ENCODE measurements at places on chromosomes 16 and 17. TPM values are rescaled to one million over a fixed set of nuclear protein-coding genes. Genes with fewer than 3 reads are reported as not detected.
A peak's percentile ranks its signal among the peaks of the same experiment; 100 is the strongest.

IGFALS gene
- 1.2 TPM for total RNA-seq

SAT2 gene
- 71.4 TPM for total RNA-seq

SNX20 gene
- 20.1 TPM for total RNA-seq

TLCD3B gene
- total RNA-seq: not detected

PIRT gene
- not detected for total RNA-seq

ACE gene
- total RNA-seq: 5.5 TPM

SULT1A1 gene
- total RNA-seq: 10.0 TPM

KRTAP16-1 gene
- 1.00 TPM for total RNA-seq

MMP25 gene
- 0.11 TPM for total RNA-seq

KRTAP3-2 gene
- not detected for total RNA-seq

TAC4 gene
- total RNA-seq: not detected

GRCh38 chr16:86455116-86455515 lies 55.2 kb upstream of the FOXF1 start:
- DNase-seq: no peak

DNA sequence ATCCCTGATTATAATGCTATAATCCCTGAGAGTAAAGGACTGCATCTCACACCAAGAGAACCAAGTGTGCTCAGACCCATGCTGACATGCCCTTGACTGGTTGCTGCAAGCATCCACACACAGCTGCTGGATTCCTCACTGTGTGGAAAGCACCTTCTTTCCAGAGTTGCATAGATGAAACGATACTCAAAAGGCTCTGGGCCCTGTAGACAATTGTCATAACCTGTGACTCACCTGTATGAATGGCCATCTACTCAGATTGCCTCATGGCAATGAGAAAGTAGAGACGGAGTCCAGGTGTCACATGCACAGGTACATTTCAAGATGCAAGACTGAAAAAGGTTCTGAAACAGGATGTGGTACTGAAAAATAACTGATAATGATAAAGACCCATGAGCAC lies 58.1 kb downstream of the MPHOSPH6 start:
- DNase-seq: no peak

- no peak for DNase-seq
Measured at GRCh38 chr17:13003927-13004326, 13.9 kb downstream of the ELAC2 start.

GRCh38 chr17:27765353-27765752 lies 35.0 kb downstream of the NOS2 start:
- no peak for DNase-seq

DNA sequence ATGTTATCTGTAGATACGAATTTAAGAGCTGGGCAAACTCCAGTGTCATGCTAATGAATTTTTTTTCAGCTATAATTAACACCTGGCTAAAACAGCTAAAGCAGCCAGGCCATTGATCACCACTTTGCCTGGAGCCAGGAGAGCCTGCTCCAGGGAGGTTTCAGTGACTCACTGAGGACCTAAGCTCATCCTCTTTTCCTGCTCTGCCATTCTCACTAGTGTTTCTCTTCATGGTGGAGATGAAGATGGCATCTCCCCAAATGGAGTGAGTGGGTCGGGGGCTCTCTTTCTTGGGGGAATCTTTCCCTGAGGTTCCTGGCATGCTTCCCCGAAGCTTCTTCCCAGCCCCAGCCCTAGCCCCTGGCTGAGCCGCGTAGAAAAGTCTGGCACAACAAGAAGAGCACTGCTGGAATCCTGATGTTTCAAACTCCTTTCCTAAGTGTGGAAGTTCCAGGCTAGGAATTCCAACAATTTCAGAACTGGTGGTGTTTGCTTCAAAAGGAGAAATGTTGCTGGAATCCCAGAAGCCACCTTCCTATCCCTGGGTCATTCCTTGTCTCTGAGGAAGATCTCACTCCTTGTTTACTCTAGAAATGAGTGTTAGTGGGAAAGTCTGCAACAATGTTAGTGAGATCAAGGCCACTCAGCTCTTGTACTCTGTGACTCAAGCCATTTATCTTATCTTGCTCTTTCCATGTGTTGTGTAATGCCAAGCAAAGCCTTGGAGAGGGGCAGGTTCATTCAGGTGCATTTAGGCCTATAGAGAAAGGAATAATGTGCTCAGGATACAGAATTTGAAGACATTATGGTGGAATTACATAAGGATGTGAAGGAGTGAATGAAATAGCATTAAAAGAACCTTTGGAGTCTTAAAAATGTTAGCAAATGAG lies 26.0 kb upstream of the B4GALNT2 start:
- no peak for DNase-seq

- DNase-seq: no peak
Measured at GRCh38 chr16:77191259-77191969, 424 bp downstream of the MON1B start.

DNA sequence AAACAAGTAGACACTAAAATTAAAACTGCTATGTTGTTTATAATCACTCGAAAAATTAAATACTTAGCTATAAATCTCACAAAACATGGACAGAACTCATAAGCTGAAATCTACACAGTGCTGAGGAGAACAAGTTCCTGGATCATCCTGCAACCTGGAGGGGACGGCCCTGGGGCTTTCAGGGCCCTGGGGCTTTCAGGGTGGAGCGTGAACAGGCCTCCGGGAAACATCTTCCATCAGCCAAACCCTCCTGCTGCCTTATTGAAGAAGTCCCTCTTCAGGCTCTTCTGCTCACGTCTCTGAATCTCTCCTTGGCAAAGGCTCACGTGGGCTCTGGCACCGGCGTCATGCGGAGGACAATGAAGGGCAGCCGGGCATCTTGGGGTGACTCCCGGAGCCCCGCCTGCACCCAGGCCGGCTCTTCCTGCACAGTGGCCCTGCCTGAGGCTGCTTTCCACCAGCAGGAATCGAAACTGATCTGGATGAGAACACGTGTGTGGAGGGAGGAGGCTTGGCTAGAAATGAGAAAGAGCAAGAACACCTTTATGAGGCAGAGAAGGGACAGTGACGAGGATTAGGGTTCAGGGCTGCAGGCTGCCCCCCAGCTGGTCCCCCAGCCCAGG lies 127.3 kb downstream of the CDRT15L2 start:
- no peak for DNase-seq

- DNase-seq: no peak
Measured at GRCh38 chr16:24102209-24102660, 153.9 kb upstream of the CACNG3 start.

DNA sequence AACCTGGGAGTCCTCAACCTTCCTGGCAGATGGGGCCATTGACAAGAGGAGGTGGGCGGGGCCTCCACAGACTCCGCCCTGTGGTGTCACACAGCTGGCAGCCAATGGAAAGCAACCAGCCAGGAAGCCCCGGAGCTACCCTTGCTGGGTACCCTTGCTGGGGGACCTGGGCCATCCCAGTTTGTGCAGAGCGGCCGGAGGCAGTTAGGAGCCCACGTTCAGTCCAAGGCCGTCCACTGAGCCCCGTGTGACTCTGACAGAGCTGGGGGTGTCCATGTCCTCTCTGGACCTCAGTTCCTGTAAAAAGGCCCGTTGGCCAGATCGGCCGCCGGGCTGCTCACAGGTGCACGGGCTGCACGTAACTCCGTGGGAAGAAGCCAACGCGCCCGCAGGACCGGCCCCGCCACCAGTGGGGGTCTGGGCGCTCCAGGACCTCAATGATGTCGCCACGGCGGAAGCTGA lies 17.1 kb upstream of the FAM83G start:
- DNase-seq: no peak

GRCh38 chr16:85880861-85881260 lies 18.1 kb upstream of the IRF8 start:
- no peak for DNase-seq

DNA sequence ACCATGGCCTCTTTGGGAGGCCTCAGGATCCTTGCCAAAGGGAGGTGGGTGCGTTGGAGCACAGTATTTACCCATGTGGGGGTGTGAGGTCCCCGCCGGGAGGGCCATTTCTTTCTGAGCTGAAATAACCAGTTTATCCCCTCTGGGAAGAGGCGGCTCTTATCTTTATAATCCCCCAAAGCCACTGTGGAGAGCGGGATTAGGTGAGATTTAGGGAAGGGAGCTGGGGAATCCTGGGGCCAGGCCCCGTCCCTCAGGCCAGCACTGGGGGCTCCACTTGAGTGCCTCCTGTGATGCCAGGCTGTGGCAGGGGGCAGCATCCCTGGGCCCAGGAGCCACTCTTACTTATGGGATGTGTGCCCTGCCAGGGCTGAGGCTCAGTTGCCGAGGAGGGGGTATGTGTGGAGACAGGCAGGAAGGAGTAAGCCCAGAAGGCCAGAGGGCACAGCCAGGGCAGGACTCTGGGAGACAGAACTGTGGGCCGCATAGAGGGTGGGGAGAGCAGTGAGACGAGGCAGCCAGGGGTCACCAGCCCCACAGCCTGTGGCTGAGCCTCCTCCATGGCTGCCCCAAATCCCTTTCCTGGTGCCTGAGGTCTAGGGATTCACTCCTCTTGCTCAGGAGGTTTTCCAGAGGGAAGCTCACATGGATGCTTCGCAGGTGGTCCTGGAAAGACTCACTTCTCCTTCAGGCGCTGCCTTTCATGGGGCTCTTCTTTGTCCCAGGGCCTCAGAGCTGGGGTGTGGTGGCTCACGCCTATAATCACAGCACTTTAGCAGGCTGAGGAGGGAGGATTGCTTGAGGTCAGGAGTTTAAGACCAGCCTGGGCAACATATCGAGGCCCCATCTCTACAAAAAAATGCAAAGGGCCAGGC lies 25.0 kb downstream of the TMEM94 start:
- DNase-seq: no peak

DNA sequence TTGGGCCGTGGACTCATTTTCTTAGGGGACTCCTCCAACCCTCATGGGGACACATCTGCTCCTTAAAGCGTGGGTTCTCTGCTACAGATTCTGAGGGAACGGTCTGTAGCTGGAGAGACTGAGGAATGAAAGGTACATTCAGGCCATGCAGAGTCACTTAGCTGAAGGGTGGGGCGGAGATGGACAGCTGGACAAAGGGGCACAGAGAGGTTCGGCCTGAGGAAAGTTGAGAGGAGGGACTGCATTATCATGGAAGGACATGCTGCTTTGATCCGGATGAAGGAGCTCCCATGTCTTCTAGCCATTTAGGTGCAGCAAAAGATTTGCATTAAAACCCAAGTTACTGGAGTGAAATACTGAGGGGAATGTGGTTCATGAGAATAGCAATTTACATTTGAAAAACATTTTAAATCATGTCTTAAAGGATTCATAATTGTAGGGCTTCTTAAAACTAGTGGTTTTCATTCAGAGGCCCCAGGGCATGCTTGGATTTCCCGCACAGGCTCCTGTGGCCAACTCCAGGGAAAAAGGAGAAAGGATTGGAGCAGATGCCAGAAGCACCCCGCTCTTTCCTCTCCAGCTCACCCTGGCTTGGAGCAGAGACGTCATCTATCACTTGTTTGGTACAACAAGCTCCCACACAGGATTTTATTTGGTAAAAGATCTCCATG lies 54.2 kb downstream of the CDRT4 start:
- DNase-seq: no peak

- no peak for DNase-seq
Measured at GRCh38 chr17:60149691-60150582, at the start of gene CA4. Gene CA4 (plus strand): TSS chr17:60149973. CDS start chr17:60150035, 62 bp downstream.

- DNase-seq: no peak
Measured at GRCh38 chr17:58376472-58377000, 24.5 kb upstream of the SUPT4H1 start.

DNA sequence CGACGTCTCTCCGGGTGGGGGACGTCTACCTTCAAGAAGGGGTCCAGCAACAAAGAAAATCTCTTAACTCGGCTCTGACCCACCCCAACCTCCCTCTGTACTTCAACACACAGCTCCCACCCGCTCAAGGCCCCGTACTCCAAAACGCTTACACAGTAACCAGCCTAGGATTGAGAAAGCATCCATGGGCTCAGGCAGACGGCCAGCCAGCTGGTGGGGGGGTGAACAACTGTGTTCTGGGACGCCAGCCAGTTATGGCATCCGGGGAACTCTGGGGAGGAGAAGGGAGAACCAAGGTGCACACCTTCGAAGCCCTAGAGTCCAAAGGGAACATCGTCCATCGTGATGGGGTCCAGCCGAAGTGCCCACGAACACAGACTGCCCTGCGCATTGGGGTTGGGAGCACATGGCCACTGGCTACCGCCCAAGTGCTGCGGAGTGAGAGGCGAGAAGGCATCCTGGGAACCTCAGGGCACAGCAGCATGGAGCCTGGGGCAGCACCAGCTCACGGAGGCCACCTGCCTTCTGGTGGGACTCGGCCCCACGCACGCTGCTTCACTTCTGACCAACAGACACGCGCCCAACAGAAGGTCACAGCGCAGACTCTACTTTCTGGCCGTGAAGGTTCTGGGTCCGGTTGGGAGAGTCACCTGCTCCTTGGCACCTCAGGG lies 14.3 kb downstream of the SLC16A3 start:
- DNase-seq: no peak

GRCh38 chr17:32520104-32520701 lies 33.4 kb downstream of the CDK5R1 start:
- peak; percentile 66 for DNase-seq

DNA sequence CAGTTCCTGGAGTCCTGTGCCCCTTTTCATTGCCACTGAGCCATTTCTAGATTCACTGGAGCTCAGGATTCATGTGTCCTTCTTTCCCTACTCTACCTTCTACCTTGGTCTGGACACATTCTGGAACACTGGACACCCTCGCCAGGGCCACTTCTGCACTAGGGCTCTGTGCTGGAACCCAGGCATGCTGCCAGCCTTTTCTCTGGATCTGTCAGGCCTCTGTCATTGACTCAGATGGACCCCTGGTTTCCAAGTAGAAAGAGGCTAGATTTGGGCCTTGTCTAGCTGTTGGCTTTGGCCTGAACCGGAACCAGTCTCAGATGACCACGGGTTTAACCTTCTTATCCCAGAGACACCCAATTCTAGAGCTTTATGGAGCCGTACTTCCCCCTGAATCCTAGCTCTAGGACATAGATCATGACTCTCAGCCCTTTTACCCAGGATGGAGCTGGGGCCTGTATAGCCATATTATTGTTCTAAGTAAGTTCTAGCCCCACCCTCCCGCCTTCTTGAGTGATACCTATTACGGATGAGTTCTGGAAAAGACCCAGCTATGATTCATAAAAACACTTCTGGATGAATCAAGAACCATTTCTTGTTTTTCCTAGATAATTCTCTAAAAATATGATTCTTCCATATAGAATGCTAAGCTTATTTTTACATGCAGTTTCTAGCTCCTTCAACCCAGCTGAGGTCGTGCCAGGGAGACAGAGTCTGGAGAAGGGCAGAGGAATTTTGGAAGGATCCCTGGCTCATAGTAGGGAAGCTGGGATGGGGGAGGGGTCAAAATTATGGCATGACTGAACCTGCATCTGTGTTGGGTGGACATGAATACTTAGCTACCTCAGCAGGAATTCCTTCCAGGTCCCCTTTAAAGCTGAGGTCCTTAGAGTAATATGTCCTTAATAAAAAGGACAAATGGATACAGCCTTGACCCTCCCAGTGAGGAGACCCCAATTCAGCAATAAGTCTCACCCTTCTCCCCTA lies 1.1 kb upstream of the CHRNB1 start:
- no peak for DNase-seq

Measured in CD8-positive, alpha-beta T cell (primary cell).